ENCODE measurements at places on chromosomes 6 and 20.

DNA sequence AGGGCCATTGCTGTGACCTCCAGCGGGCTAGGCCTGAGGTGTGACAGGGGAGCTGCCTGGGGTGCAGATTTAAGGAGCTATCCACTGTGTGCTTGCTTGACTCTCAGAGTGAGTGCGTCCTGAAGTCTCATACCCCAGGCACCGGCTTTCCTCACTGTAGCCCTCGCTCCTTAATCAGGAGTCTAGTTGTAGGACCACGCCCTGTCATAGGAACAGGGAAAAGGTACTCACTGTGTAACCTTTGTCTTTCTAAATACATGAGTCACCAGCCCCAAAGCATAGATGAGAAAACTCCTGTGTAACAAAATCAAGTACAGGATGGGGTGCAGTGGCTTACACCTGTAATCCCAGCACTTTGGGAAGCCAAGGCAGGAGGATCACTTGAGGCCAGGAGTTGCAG lies 141.7 kb downstream of the TMEM242 start:
- DNase-seq = no peak

DNA sequence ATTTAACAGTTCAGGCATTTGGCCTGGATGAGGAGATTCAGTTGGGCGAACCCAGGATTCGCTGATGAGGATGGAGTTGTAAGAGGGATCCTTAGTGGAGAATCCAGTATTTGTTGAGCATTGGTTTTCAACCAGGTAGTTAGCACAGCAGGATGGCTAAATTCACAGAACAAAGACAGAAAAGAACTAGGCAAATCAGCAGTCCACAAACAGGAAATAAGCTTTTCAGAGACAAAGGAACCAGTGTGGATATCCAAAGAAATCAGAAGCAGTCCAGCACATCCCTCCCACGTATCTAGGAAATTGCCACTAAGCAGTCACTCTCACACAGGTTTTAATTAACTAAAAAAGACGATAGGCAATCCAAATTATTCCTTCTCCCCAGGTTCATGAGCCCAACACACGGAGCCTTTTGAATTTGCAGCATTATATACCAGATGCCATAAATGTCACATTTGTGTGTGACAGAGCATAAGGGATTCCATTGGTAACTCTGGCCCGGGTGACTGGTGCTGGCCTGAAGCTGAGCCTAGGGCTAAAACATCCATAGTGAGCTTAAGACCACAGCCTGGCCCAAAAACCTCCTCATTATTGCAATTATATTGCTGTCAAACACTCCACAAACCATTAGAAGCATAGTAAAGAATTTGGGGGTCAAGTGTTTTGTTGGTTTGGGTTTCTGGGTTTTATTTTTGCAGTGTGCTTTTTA lies 131.5 kb downstream of the SOBP start:
- no peak for DNase-seq

- DNase-seq = no peak
These were observed 130.5 kb upstream of the DTNBP1 start for GRCh38 chr6:15793288-15793687.

DNA sequence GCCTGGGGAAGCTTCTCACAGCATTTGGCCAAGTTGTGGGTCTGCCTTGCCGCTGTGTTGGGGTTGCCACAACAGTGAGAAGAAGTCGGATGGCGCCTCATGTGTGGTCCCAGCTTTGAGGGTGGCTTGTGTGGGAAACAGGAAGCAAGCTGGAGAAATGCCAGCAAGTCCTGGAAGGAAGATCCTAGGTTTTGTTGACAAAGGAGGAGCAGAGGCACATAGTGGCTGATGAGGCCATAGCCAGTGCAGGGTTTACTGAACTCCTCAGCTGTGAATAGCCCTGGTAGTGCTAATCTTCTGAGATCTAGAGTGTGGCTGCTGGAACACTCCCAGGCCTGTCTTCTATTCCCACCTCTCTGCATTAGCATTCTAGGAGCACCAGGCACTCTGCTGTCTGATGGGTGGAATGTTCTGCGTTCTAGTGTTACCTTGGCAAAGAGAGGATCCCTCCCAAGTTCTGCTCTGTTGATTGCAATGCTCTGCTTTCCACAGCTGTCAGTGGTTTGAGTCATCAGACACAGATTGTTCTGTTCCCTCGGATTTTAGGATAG lies 25.2 kb downstream of the SNPH start:
- no peak for DNase-seq

- DNase-seq = no peak
These were observed 224.7 kb downstream of the NRN1 start for GRCh38 chr6:5781966-5782556.

DNA sequence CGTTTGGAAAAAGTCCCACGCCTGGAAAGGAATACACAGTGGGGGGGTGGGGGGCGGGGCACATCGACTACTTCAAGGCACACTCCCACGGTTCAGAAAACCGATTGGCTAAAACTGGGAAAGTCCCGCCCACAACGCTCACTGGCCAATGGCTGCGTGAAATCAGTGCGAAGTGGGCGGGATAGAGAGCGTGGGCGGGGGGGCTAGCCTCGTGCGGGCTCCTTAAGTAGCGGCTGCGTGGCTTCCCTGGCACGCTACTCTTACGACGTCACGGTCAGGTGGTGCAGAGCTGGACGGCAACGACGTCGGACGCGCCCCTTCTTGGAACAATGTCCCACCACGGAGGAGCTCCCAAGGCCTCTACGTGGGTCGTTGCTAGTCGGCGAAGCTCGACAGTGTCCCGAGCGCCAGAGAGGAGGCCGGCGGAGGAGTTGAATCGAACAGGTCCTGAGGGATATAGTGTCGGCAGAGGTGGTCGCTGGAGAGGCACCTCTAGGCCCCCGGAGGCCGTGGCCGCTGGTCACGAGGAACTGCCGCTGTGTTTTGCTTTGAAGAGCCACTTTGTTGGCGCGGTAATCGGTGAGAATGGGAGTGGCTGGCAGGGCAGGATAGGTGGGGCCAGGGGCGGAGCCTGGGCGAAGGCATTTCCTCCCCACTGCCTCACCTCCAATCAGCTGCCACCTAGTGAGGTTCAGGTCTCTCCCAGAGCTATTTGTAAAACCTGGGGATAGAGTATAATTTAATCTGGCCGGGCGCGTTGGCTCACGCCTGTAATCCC lies at the start of gene DDX43:
Gene DDX43 (plus strand): TSS at position 252 of the 778 bp plus-strand sequence. CDS start 78 bp downstream, at position 330.
- no peak for DNase-seq

DNA sequence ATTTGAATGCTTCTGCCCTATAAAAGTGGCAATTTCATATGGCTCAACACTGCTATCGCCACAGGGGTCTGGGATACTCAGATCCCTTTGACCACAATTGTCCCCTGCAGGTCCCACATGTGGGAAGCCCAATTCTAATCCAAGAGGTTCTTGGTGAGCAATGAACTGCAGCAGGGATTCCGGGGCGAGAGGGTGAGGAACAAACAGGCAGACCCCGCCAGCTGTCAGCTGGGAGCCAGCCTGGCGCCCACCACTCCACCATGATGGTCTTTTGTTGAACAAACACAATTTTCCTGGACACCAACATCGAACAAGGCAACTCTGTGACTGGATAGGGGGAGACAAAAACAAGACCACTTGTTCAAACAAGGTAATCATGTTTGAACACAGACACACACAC lies 80.5 kb downstream of the TMEM242 start:
- no peak for DNase-seq

DNA sequence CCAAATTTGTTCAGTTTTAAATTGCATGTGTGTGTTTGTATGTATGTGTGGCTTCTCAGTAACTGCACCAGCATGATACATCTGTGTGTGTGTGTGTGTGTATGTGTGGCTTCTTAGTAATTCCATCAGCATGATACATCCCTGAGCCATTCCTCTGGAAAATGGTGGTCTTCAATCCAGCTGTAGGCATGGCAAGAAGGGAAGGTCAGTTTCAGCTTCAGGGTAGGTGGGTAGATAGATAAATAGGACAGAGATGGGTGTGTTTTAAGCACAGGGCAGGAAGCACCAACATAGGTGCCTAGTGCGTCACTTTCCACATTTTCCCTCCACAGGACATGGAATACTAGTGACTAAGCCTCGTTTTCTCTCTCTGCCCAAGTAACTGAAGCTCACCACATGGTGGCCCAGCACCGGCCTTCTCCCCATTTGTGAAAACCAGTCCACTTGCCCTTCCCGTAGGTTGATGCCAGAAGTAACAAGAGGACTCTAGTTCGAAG lies 82.9 kb downstream of the RPP40 start:
- no peak for DNase-seq

- no peak for DNase-seq
These were observed 201.0 kb downstream of the UST start for GRCh38 chr6:148947621-148948444.

DNA sequence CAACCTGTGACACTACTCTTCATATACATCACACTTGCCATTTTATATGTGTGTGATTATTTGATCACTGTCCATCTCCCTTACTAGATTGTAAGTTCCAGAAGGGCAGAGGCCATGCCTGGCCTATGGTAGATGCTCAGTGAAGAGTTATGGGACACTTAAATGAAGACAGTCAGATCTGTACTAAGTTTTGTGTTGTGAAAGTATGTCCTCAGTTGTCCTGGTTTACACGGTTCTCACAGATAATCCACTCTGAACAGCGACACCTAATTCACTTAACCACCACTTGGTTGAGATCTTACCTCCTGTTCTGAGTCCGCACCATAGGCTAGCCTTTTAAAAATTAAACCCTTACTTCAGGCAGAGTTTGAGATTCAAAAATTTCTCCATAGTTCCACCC lies 434.1 kb upstream of the SOX4 start:
- no peak for DNase-seq

DNA sequence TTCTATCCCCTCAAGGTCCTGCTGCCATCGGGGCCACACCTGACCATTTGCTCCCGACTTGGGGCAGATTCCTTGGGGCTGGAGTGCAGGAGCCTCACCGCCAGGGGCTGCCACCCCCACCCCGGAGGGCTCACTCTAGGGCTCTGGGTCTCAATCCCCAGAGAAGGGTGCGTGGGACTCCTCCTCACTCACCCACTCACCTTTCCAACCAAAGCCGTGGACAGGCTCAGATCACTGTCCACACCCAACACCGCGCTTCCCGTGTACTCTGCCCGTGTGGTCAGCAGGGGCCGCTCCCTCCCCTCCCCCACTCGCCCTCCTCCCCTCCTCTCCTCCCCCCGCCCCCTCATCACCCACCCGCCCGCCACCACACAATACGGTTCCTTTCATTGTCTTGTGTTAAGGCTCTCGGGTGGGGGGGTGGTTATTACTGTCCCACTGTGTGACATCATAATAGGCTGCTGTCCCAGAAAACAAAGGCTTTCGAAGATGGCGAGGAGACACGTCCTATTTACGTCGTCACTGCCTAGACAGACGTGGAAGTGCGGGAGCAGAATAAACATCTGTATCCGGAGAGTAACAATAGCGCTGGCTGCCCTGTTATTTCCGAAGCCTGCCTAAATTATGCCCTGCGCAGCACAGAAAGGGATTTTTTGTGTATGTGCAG lies 85.8 kb downstream of the YTHDF1 start:
- no peak for DNase-seq

DNA sequence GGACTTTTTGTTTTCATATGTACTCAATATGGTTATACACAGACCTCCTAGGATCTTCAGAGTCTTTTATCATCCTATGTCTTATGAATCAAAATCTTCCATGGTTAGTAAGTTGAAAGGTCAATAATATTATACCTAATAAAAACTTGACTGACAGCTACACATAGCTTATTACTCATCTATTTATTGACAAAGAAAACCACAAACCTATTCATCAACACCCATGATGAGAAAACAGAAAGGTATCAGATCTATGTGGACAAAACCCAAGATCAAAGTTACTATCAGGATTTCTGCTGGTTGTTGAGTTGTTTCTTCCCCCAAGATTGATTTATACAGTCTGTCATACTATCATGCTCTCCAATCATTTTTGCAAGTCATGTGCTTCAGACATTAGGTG lies 460.1 kb upstream of the MANEA start:
- no peak for DNase-seq

GRCh38 chr20:37075932-37076685 lies 19.7 kb downstream of the RBL1 start:
- DNase-seq = no peak

DNA sequence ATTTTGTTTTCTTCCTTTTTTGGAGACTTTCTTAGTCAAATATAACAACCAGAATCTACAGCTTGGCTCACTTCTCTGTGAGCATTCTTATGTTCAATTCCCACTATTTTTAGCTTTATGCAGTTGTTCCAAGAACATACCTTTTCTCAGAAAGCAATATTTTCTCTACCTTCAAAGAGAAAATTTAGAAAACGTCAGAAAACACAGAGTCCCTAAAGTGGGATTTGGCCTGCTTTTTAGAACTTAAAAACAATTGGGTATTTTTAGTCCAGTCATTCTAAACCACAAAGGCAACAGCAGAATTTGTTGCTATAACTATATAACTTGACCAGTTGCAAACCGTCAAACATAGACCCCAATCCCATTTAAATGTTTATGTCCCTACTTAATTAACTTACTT lies 133.1 kb downstream of the MOXD1 start:
- DNase-seq = no peak

DNA sequence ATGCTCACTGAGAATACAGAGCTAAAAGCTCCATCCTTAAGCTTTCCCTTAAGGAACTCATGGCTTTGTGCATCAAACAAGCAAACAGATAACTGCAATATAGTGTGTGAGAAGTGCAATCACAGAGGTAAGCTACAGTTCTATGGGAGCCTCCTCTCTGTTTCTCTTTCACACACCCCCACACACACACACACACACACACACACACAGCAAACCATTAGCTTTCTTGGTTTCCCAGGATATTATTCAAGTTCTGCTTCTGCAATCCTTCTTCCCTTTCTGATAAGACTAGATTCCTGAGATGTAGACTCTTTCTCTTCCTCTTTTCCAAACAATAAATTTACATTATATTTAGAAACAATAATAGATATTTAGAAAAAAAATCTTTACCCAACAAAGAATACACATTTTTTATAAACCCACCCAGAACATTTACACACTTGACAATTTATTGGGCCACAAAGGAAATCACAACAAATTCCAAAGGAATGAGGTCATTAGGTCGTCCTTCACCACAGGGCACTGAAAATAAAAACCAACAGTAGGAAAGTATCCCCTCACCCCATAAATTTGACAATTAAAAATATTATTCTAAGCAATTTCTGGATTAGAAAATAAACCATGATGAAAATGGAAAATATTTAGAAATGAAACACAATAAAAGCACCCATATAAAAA lies 9.3 kb upstream of the GFOD1 start:
- no peak for DNase-seq
